ENCODE measurements at places on chromosomes 1 and 21. TPM values are rescaled to one million over a fixed set of nuclear protein-coding genes. Genes with fewer than 3 reads are reported as not detected.

The GOLPH3L gene
- total RNA-seq, result 18.2 TPM

The SHE gene
- total RNA-seq, result not detected

The RAP1GAP gene
- total RNA-seq, result 0.41 TPM

The RIPK4 gene
- total RNA-seq, result 0.49 TPM

The TIAM1 gene
- 50.1 TPM for total RNA-seq

The PTPRU gene
- 0.38 TPM for total RNA-seq

The ITSN1 gene
- total RNA-seq, result 2.2 TPM

The KRTAP20-2 gene
- not detected for total RNA-seq

The HUNK gene
- 0.20 TPM for total RNA-seq

The NECTIN4 gene
- total RNA-seq, result not detected

The MYOC gene
- not detected for total RNA-seq

The ITLN2 gene
- not detected for total RNA-seq

The TFB2M gene
- total RNA-seq, result 10.8 TPM

The OR2G6 gene
- not detected for total RNA-seq

The DMRTA2 gene
- total RNA-seq, result not detected

The CRP gene
- not detected for total RNA-seq

The MATN1 gene
- total RNA-seq, result 0.36 TPM

All from activated naive CD4-positive, alpha-beta T cell treated with anti-CD3 and anti-CD28 coated beads for 36 hours (primary cell).